ENCODE measurements at places on chromosomes 7 and 10. TPM values are rescaled to one million over a fixed set of nuclear protein-coding genes. Genes with fewer than 3 reads are reported as not detected.

PSMG3 gene
- 37.8 TPM for total RNA-seq

EMX2 gene
- total RNA-seq = not detected

PKD2L1 gene
- total RNA-seq = 0.14 TPM

SPDYE2 gene
- total RNA-seq = not detected

IQCE gene
- total RNA-seq = 9.2 TPM

MICALL2 gene
- 2.0 TPM for total RNA-seq

MUC12 gene
- 0.48 TPM for total RNA-seq

RBP3 gene
- not detected for total RNA-seq

EBLN1 gene
- not detected for total RNA-seq

BCAP29 gene
- total RNA-seq = 53.3 TPM

CRYGN gene
- not detected for total RNA-seq

FERD3L gene
- not detected for total RNA-seq

MRPS24 gene
- total RNA-seq = 83.6 TPM

MBL2 gene
- not detected for total RNA-seq

CXCL12 gene
- total RNA-seq = not detected

ASIC3 gene
- total RNA-seq = 6.0 TPM

JAKMIP3 gene
- 1.0 TPM for total RNA-seq

TMEM213 gene
- not detected for total RNA-seq

DNAJB9 gene
- 22.1 TPM for total RNA-seq

MBLAC1 gene
- 2.7 TPM for total RNA-seq

RARRES2 gene
- not detected for total RNA-seq

TRPV5 gene
- not detected for total RNA-seq

FRMPD2 gene
- total RNA-seq = not detected

PTN gene
- not detected for total RNA-seq

ENO4 gene
- total RNA-seq = not detected

LIPJ gene
- total RNA-seq = 0.18 TPM

ZC3HAV1L gene
- 19.7 TPM for total RNA-seq

C7orf57 gene
- total RNA-seq = 0.11 TPM

IGF2BP3 gene
- 15.0 TPM for total RNA-seq

LRRN3 gene
- 138 TPM for total RNA-seq

RELN gene
- not detected for total RNA-seq

LEP gene
- total RNA-seq = not detected

TRPV6 gene
- total RNA-seq = not detected

MYO3A gene
- total RNA-seq = not detected

NEUROG3 gene
- not detected for total RNA-seq

PNLIP gene
- total RNA-seq = not detected

MCM10 gene
- 61.7 TPM for total RNA-seq

GCK gene
- total RNA-seq = 0.25 TPM

LIPK gene
- total RNA-seq = not detected

FZD8 gene
- total RNA-seq = 0.41 TPM

AGR3 gene
- not detected for total RNA-seq

GPNMB gene
- total RNA-seq = 0.73 TPM

TSPAN15 gene
- total RNA-seq = 1.0 TPM

FXYD4 gene
- 0.30 TPM for total RNA-seq

LIPN gene
- not detected for total RNA-seq

ANLN gene
- 67.2 TPM for total RNA-seq

ARMH3 gene
- total RNA-seq = 23.8 TPM

STK32C gene
- total RNA-seq = 11.0 TPM

ARL3 gene
- total RNA-seq = 4.7 TPM

PAOX gene
- 4.3 TPM for total RNA-seq

PIP gene
- not detected for total RNA-seq

PRXL2A gene
- total RNA-seq = 11.5 TPM

CYP26C1 gene
- total RNA-seq = not detected

ANXA8L1 gene
- total RNA-seq = 0.86 TPM
